ENCODE measurements at places on chromosomes 5 and 9.
A peak's percentile ranks its signal among the peaks of the same experiment; 100 is the strongest.

- DNase-seq = no peak
Observed at GRCh38 chr9:95098391-95098921, 219.1 kb downstream of the FANCC start.

DNA sequence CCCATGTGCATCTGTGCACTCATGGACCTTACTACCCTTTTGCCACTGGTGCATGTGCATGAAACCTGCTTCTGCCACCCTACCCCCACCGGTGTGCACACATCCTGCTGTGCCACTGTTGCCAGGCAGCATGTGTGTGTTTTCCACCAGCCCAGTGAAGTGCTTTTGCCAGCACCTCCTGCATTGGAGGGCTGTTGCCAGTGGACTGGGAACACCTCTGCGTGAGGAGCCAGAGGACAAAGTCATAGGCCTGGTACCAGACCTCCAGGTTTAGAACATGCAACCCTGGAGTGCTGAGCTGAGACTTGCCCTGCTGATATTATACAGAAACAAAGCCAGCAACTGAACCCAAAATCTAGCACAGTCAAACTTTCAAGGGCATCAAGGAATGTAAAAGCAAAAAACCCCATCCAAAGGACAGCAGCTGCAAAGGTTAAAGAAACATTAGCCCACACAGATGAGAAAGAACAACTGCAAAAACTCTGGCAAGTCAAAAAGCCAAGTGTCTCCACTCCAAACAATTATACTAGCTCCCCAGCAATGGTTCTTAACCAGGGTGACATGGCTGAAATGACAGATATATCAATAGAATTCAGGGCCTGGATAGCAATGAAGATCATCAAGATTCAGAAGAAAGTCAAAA is 70.6 kb upstream of the PTPN3 start:
- DNase-seq = no peak

DNA sequence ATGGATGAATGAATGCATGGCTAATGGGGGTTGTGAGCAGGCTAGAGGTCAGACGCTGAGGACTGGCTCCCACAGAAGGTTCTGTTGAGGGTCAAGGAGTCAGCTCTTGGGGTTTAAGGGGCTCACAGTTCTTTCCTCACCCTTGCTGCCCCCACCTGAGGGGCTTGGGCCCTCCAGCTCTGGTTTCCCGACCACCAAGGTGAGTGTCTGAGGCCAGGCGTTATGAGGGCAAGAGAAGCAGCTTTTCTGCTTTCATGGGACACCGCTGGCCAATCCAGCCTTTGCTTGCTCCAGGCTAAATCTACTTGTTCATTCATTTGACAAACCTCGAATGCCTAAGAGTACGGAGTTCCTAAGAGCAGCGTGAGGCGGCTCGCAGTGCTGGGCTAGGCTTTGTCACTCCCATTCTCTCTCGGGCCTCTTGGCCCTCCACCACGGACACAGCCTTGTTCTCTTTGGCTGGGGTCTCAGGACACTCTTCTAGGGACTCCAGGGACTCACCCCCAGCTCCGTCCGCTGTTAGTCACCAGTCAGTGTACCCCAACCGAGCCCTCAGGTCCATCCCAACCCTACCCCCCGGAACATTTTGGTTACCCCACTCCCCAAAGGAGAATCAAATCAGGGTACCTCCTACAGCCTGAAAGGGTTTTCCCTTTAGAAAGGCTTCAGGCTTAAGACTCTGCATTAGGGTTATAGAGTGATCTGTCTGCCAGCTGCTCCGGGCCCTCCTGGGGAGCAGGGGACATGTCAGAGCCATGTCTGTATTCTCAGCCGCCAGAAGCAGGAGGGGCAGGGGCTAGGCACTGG is 210.1 kb upstream of the MVB12B start:
- peak; percentile 62 for DNase-seq

- DNase-seq = no peak
Observed at GRCh38 chr9:112764344-112764743, 13.8 kb downstream of the SNX30 start.

DNA sequence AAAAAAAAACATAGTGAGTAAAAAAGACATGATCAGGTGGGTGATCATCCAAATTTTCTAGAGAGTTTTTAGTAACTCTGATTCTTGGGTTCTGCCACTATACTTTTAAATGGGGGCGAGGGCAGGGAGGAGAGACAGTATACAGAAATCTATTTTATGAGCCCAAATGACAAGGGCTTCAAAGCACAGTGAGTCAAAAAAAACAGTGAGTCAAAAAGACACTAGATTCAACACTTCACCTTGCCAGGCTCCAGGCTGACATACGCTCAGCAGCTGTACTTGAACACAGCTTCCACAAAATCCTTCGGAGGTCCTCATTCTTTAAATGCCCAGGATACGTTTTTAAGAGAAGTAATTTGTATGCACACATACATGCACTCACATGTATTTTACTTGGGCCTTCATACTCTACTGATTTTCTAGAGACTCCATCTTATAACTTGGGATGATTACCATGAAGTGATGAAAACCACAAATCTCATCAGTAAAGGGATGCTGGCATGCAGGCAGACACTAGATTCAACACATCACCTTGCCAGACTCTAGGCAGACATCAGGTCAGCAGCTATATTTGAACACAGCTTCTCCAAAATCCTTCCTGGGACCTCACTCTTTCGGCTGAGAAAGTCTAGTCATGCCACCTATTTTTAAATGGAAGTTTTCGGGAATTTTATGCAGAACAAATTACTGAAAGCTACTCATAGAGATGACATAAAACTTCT is 28.8 kb downstream of the NR3C1 start:
- no peak for DNase-seq

GRCh38 chr9:95077053-95077765 is 240.3 kb downstream of the FANCC start:
- no peak for DNase-seq

GRCh38 chr5:168151041-168151440 is 140.4 kb upstream of the WWC1 start:
- no peak for DNase-seq

- DNase-seq = no peak
Observed at GRCh38 chr9:134220311-134220710, 55.9 kb upstream of the RNU6ATAC start.

GRCh38 chr5:97417986-97418385 is 234.9 kb upstream of the RIOK2 start:
- DNase-seq = no peak

- peak; percentile 9 for DNase-seq
Observed at GRCh38 chr9:98368366-98369065, 113.1 kb upstream of the TBC1D2 start.

DNA sequence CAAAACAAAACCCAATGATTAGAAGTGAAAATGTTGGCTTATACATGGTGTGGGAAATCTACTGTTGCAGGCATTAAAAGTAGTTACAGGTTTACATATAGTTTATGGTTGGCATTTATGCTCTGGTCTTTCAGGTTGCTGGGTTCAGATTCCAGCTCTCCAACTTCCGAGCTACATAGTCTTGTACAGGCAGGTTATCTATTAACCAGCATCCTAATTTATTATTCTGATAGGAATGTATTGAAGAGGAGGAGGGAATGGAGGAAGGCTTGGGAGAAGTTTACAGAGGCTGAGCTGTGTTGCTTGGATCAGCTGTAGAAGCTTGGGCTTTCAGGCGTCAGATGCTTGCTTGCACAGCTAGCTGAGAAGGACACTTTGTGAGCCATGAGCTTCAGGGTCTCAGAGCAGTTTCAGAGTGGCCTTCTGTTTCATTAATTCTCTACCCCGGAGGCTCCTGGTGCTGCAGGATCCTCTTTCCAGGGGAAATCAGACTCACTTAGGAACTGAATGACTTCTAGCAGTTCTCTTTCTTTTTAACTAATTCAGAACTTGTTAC is 11.7 kb upstream of the ERBIN start:
- no peak for DNase-seq

- no peak for DNase-seq
Observed at GRCh38 chr5:173408946-173409345, 80.7 kb upstream of the STC2 start.

- no peak for DNase-seq
Observed at GRCh38 chr5:39906146-39906545, 481.4 kb upstream of the DAB2 start.

DNA sequence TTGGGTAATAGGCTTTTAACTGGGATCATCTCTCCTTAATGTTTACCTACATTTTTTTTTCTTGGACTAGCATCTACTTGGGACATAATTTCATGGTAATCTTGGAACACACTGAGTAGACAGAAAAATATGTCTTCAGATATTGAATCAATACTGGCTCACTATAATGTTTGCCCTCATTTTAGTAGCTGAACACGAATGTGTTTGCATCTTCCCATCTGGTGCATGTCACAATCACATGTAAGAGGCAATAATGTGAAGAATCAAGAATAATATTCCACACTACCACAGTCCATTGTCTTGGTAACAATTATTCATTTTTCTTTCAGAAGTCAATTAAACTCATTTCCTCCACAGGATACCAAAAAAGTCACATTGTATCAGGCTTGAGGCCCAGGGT is 382.7 kb upstream of the CDH10 start:
- no peak for DNase-seq

DNA sequence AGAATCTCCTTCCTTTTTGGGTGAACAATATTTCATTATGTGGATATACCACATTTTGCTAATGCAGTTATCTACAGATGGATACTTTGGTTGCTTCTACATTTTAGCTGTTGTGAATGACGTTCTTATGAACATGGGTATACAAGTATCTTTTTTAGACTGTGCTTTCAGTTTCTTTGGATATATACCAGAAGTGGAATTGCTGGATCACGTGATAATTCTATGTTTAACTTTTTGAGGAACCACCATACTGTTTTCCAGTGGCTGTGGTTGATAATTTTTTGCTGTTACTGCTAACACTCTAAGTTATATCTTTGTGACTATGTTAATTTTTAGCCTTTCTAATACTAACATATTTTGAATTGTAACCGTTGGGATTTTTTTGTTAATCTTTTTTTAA is 12.5 kb downstream of the WDR70 start:
- DNase-seq = no peak

DNA sequence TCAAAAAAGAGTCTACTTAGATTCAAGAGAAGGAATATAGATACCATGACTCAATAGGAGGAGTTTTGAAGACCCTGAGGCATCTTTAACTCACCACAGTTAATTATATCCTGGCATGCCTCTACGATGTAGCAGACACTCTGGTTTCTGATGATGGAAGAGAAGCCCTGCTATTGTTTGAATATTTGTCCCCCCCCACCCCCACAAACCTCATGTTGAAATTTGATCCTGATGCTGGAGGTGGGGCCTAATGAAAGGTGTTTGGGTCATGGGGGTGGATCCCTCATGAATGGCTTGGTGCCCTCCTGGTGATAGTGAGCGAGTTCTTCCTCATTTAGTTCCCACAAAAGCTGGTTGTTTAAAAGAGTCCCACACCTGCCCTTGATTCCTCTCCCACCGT is 147.9 kb upstream of the TBCA start:
- DNase-seq = no peak

GRCh38 chr9:13758936-13759335 is 479.4 kb upstream of the MPDZ start:
- DNase-seq = no peak

- no peak for DNase-seq
Observed at GRCh38 chr5:6472792-6473191, 24.1 kb downstream of the UBE2QL1 start.

- no peak for DNase-seq
Observed at GRCh38 chr5:100406640-100407039, 128.5 kb upstream of the FAM174A start.

Data from D341Med (cell line).